ENCODE measurements at places on chromosomes 7 and 10.

DNA sequence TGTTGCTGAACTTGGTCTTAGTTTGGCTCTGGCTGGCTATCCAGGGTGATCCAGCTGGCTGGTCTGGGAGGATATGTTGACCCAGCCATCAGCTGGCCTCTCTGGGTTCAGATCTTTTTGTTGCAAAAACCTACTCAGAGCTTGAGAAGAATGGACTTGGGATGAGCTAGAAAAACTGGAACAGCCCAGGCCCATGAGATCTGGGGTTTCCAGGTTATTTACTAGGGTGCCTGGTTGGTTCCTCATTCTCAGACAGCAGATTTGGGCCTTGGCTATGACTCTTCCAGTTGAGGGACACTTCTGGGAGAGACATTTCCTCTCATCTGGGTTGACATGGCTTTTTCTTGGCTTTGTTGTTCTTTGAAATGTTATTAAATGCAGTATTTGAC lies 116.6 kb downstream of the ADCY1 start:
- DNase-seq = no peak

- DNase-seq = no peak
Observed at GRCh38 chr10:99709480-99710229, 22.3 kb downstream of the COX15 start.

DNA sequence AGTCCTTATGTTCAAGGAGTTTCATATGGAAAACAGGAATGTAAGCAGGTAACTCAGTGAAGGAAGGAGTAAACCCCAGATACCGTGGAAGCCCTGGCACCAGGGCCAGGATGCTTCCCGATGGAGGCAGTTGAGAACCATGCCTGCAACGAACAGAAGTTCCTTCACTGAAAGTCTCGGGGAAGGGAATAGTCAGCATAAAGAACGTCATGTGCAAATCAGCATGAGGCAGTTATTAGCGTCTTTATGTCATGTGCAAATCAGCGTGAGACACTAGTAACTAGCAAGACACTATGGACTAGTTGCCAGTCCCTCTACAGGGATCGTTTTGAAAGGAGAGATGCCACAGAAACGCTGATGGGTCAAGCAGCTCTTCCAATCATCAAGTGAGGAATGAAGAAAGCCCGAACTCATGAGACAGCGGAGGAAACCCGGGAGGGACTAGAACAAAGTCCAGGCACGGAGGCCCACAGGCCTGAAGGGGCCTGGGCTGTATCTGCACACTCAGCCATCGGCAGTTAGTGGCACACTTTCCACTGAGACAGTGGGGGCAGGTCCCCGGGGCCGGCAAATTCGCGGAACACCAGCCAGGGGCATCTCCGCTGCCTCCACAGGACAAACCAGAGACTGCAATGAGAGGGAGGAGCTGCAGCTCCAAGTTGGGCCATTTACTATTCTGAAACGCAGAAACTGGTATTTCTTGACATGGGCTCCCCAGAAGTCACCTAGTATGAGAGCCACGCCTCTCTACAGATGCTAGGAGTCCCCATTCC lies 109.6 kb downstream of the SFMBT2 start:
- DNase-seq = peak; percentile 78

DNA sequence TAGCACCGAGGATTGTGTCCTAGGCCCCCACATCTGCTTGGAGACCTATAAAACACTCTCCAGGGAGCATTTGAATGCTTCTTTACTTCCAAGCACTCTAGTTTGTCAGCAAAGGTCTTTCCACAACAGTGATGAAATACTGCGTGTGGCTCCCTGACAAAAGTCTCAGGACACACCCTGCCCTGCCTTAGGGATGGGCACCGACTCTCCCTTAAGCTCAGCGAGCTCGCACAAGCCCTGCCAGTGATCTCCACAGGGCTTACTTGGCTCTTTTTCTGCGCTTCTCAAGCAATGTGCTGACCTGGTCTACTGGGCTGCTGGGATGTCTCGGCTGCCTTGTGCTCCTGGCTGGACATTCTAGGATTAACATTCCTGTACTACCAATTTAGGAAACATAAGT lies 84.3 kb upstream of the MPP7 start:
- no peak for DNase-seq

- no peak for DNase-seq
Observed at GRCh38 chr10:121526135-121526790, 72.0 kb downstream of the FGFR2 start.

GRCh38 chr10:93916257-93917063 lies 22.7 kb downstream of the SLC35G1 start:
- peak; percentile 26 for DNase-seq

DNA sequence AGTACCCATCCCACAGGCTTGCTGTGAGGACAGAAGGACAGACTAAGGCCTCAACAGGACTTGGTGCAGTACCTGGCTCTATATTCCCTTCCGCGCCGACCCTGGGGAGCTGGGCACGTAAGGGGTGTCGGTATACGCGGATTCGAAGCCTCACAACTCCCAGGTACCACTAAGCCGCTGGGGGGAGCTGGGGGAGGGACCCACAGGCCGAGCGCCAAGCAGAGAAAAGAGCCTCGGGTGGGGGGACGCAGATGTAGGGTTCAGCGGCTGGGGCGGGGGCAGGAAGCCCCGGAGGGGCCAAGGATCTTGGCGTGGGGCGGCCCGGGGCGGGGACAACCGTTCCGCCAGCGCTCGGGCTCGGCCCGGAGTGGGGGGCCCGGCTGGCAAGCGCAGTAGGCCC lies 126.4 kb upstream of the ZNF746 start:
- DNase-seq = peak; percentile 22

- DNase-seq = no peak
Observed at GRCh38 chr7:73521636-73522104, 423 bp downstream of the BAZ1B start.

DNA sequence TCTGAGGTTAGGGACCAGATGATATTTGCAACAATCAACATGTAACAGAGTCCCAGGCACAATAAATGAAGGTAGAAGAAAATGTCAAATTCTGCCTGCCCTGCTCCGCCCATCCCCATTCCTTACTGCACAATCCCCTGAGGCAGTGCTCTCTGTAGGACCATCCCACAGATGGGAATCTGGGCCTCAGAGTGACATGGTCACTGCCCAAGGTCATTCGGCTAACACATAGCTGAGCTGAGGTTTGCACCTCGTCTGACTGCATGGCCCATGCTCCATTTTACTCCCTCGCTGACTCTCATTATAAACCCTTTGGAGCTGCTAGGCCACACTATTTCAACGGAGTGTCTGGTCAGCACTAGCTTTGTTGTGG lies 1.2 kb downstream of the HOGA1 start:
- DNase-seq = no peak

GRCh38 chr7:55242613-55243012 lies 122.5 kb upstream of the LANCL2 start:
- DNase-seq = no peak

DNA sequence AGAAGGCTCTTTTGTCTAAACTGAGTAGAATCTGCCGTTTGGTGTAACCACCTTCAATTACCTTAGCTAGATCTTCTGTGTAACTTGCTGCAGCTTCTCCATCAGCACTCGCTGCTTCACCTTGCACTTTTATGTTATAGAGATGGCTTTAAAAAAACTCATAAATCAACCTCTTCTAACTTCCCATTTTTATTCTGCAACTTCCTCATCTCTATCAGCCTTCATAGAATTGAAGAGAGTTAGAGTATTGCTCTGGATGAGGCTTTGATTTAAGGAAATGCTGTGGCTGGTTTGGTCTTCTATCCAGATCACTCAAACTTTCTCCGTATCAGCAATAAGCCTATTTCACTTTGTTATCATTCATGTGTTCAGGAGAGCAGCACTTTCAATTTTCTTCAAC lies 1131.9 kb upstream of the CELF2 start:
- no peak for DNase-seq

GRCh38 chr10:8563478-8563877 lies 509.0 kb downstream of the GATA3 start:
- no peak for DNase-seq

GRCh38 chr7:45970454-45970853 lies 49.4 kb upstream of the IGFBP3 start:
- no peak for DNase-seq

DNA sequence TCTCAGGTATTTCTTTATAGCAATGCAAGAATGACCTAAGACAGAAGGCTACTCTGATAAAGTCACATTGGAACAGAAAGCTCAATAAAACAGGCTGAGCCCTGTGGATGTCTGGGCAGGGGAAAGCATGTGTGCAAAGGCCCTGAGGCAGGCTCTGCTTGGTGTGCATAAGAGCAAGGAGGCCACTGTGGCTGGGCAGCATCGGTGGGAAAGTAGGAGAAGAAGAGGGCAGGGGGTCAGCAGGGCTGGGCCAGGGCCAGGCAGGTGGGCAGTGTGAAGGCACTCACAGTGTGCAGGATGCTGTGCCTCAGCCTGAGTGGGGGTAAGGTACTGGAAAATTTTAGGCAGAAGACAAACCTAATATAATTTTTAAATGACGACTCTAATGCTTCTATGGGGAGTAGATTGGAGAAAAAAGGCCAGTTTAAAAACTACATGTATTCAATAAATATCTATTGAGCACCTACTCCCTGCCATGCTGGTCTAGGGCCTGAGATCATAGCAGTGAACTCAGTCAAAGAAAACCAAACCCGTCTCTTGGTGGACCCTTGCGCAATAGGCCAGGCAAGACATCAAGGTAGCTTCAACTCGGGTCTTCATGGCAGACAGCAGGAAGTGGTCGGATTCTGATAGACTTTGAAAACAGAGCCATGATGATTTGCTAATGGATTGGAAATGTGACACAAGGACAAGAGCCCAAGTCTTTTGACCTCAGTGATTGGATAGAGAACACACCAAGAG lies 572.3 kb downstream of the TCERG1L start:
- DNase-seq = no peak

- DNase-seq = no peak
Observed at GRCh38 chr7:2142386-2142785, 90.4 kb downstream of the MAD1L1 start.

DNA sequence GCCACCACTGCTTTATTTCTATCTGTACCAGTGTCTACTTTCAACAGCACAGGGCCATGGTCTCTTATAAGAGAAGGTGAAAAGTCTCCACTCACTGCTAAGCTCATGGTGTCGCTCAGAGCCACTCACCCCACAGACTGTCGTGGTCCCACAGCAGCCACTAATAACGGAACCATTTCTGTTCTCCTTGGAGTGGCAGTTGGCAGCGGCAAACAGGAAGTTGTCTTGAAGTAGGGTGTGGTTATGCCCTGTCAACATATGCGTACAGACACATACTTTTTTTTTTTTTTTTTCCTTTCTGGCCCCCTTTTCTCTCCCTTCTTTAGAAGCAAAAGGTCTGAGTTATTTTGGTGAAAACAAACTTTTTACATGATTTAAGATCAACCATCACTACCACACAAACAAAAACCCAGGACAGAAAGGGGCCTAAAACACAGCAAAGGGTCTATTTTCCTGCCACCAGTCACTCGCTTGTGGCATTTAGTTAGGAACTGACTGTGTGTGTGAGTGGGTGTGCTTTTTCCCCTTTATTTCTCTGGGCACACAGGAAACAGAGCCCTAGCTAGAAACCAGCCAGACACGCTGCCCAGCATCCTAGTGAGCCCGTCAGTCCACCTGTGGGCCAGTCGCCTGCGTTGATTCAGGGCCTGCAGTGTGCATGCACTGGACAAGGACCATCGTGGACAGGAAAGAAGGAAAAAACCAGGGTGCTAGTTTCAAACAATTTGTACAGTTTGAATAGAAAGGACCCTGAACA lies 96.7 kb upstream of the EFCAB10 start:
- DNase-seq = no peak

- DNase-seq = no peak
Observed at GRCh38 chr10:62063795-62064472, 162.4 kb downstream of the ARID5B start.

DNA sequence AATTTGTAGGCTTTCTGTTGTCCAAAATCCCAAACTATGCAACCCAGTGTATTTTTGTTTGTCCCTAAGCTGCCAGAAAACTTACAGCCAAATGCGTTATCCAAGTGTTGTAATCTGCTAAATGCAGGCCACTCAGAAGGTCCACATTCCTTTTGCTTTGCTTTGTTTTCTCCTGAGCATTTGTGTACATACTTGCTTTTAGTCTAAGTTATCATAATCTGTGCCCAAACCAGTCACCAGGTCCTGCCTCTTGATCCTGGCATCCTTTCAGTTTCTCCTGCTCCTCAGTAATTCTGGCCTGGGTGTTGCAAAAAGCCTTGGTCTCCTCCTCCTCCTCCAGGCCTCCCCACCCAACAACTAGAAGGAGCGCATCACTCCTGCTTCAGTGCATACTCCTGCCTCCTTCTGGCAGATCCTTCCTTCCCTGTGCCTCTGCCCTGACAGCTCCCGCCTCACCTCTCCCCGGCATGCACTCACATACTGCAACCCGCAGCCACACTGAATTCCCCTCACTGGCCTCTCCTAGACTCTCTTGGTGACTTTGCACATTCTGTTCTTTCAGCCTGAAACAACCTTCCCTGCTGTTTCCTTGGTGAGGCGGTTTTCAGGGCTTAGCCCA lies 2.3 kb downstream of the DENND2A start:
- no peak for DNase-seq

DNA sequence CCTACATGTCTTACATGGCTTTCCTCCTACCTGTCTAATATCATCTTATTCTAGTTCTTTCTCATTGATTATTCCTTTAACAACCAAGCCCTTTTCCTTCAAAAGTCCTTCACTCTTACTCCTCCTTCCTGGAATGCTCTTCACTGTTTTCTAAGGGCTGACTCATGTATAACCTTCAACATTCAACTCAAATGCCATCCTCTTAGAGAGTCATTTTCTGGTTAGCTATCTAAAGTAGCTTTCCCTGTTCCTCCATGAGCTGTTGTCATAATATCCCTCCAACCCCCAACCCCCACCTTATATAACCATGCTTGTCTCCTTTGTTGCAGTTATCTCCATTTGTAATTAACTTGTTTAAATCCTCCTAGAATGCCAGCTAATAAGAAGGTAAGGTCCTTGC lies 286.8 kb downstream of the ADK start:
- peak; percentile 31 for DNase-seq

GRCh38 chr10:131574707-131575430 lies 263.3 kb upstream of the TCERG1L start:
- no peak for DNase-seq

DNA sequence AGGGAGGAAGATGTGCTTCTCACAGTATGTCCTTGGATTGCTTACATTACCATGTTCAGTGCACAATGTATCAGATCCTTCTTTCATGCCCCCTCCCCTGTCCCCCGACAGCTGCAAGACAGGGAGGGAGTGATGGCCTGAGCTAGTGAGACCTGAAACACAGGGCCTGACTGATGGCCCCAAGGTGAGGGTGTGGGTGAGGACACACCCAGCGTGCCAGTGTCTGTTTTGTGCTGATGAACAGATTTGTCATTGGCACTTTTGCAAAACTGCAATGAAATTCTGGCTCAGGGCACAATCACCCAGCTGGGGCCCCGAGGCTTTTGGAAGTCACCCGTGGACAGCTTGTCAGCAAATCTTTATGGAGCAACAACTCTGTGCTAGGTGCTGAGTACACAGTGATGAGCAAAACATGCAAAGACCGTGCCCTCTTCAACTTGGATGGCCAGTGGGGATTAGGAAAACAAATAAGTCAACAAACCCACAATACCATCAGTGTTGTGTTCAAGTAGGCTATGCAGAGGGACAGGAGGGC lies 59.4 kb upstream of the EMX2 start:
- DNase-seq = no peak

GRCh38 chr7:39458061-39458745 lies 108.0 kb upstream of the YAE1 start:
- no peak for DNase-seq

GRCh38 chr7:141700848-141701371 lies 1.1 kb downstream of the DENND11 start:
- no peak for DNase-seq

Data from A549 (cell line).